ENCODE measurements at places on chromosomes 4 and X. TPM values are rescaled to one million over a fixed set of nuclear protein-coding genes. Genes with fewer than 3 reads are reported as not detected.

Gene SMIM31
- total RNA-seq: not detected

Gene SPANXD
- not detected for total RNA-seq

Gene RAB33A
- total RNA-seq: 9.7 TPM

Gene MAP7D2
- total RNA-seq: 0.17 TPM

Gene PABPC5
- not detected for total RNA-seq

GRCh38 chr4:48178931-48179330 is 44.9 kb upstream of the TXK start:
- no peak for DNase-seq
- H3K36me3 ChIP-seq: no peaks in the 10 kb centered on the region
- H3K4me1 ChIP-seq: no peaks in the 10 kb centered on the region
- H3K4me3 ChIP-seq: no peak overlapping the region
- H3K27ac ChIP-seq: no peak overlapping the region

- DNase-seq: no peak
- H3K4me3 ChIP-seq: no peak overlapping the region
- H3K27me3 ChIP-seq: no peaks in the 10 kb centered on the region
- no peaks in the 10 kb centered on the region for H3K36me3 ChIP-seq
These were observed 228.6 kb upstream of the TACR3 start for GRCh38 chr4:103948244-103949018.

GRCh38 chr4:158644760-158645159 is 26.9 kb downstream of the C4orf46 start:
- no peaks in the 10 kb centered on the region for H3K36me3 ChIP-seq
- H3K4me1 ChIP-seq: no peaks in the 10 kb centered on the region
- no peak overlapping the region for H3K4me3 ChIP-seq
- H3K27me3 ChIP-seq: no peaks in the 10 kb centered on the region
- no peak overlapping the region for H3K27ac ChIP-seq
- no peak for DNase-seq
